ENCODE measurements at places on chromosomes 11 and 22.
A peak's percentile ranks its signal among the peaks of the same experiment; 100 is the strongest.

- peak; percentile 83 for DNase-seq
Measured at GRCh38 chr11:47269829-47270305, at the start of gene MADD. MADD (plus strand) TSS chr11:47270133.

GRCh38 chr22:26852176-26852575, 194.8 kb downstream of the MIAT start:
- DNase-seq: no peak

- no peak for DNase-seq
Measured at GRCh38 chr22:42780070-42780540, 59.4 kb upstream of the A4GALT start.

DNA sequence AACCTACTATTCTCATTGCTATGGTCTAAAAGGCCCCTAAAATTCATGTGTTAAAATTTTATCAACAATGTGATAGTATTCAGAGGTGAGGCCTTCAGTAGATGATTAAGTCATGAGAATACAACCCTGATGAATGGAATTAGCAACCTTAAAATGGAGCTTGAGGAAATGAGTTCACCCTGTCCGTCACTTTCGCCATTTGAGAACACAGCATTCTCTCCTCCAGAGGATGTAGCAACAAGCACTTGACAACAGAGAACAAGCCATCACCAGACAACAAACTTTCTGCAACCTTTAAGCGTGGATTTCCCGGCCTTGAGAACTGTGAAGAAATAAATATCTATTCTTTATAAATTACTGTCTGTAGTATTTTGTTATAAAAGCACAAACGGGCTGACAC, 197.0 kb downstream of the SBF2 start:
- DNase-seq: no peak

- no peak for DNase-seq
Measured at GRCh38 chr11:60170566-60170965, 12.3 kb downstream of the MS4A6A start.

GRCh38 chr22:47486569-47487312, 724.3 kb downstream of the TBC1D22A start:
- peak; percentile 17 for DNase-seq

DNA sequence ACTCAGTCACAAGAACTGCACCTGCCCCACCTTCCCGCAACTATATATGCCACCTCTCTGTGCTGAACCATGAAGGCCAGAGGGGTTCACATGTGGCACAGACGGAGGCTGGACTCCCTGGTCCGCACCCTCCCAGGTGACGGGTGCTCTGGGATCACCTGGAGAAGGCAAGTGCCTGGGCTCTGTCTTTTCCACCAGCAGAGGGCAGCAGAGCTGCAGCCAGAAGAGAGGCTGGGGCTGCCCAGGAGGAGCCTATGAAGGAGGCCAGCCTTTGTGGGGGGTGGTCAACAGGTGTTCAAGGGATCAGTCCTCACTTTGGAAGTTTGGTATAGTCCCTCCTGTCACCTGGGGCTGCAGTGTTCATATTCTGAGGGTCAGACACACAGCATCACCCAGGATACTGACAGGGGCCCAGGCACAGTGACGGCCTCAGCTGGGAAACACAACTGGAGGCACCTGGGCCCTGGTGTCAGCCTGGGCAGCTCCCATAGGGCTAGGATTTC, 39.2 kb upstream of the IGLL5 start:
- peak; percentile 53 for DNase-seq

DNA sequence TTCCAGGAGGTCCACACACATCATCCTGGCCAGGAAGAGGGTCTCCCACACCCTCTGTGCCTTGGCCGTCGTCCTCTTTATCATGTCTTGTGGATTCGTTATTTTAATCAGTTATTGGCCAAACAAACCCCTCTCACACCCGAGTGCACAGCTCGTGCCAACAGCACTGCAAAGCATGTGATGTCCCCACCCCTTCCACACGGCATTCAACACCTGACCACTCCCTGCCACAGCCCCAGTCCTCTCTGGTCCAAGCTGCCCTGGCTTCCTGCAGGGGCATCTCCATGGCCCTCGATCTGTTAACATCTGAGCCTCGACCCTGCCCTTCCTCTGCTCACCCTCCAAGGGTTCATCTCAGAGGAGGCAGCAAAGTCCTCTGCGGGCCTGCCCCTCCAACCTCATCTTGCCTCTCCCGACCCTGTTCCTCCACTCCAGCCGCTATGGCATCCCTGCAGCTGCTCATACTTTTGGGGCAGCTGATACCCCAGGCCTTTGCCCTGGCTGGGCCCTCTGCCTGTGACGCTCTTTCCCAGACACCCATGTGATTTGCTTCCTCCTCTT, 14.0 kb downstream of the MYEOV start:
- no peak for DNase-seq

GRCh38 chr22:20569059-20570058, 61.9 kb downstream of the MED15 start:
- DNase-seq: peak; percentile 95

DNA sequence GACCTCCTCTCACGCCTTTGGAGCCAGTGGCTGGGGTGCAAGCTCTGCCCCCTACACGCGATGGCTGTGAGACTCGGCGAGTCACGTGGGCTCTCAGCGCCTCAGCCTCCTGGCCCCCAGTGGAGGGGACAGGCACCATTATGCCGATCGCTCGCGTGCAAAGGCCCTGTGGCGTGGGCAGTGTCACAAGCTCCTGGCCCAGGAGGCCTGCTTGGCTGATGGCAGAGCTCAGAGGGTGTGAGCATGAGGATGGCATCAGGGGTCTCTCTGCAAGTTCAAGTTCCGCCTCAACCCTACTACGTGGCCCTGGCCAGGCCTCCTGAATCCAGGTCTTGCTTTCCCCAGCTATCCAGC, 90.8 kb upstream of the KCNQ1OT1 start:
- no peak for DNase-seq

DNA sequence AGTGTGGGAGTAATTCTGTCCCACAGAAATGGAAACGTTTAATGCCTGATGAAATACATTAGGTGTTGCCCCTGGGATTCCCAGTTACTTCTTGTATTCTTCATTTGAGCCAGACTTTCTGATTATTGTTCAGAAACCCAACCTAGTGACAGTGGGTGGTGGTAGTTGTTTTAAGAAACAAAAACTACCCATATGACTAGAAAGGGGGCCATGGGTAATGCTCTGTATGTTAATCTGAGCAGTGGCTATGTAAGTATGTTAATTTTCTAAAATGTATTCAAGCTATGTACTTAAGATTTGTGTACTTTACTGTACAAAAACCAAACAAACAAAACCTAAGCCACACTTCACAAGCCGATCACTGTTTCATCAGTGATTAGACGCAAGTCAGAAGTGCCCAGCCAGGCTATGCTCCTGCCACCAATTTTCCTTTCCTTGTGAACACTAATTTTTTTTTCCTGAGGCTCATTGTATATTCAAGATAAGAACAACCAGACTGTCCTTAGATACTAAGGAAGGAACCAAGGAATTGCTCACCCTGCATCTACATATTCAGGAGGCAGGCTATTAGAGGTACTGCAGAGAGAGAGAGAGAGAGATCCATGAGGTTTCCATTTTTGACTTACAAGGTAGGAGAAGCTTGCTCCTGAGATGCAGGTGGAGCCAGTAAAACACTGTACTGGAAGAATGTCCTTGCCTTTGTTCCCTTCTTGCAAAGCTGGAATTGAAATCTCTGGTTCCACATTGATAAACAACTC, 122.7 kb downstream of the DBX1 start:
- DNase-seq: no peak

- peak; percentile 47 for DNase-seq
Measured at GRCh38 chr11:74870485-74870884, 78.4 kb downstream of the XRRA1 start.

DNA sequence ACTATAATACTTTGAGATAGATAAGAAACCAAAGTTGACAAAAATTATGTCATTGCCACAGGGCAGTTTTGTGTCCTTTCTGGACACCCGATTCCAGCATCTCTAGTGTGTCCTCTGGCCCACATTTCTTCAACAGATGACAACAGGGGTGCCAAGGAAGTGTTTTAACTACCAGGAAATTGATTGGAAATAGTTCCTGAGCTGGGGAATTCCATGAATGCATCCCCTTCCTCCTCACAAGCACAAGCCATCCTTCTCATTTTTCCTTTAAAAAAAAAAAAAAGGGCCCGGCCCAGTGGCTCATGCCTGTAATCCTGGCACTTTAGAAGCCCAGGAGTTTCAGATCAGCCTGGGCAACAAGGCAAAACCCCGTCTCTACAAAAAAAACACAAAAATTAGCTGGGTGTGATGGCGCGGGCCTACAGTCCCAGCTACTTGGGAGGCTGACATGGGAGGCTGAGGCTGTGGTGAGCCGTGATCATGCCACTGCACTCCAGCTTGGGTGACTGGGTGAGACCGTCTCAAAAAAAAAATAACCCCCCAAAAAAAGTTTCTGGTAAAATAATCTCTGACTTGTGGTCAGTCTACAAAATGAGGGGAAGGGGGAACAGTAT, 797 bp upstream of the B3GAT3 start:
- no peak for DNase-seq

Measured in T-helper 2 cell (primary cell).